ENCODE measurements at places on chromosomes 3 and 15. TPM values are rescaled to one million over a fixed set of nuclear protein-coding genes. Genes with fewer than 3 reads are reported as not detected.

Gene NIT2
- 13.6 TPM for total RNA-seq

Gene FOXB1
- total RNA-seq = not detected

Gene PLD1
- total RNA-seq = 27.5 TPM

Gene DUOXA1
- total RNA-seq = not detected

Gene SEMA6D
- total RNA-seq = 8.1 TPM

Gene AQP9
- not detected for total RNA-seq

Gene SCG5
- 11.1 TPM for total RNA-seq

Gene CTXND1
- not detected for total RNA-seq

Gene SMAD6
- 55.4 TPM for total RNA-seq

Gene PLCH1
- total RNA-seq = 0.06 TPM

Gene SPINK8
- not detected for total RNA-seq

Gene OSTN
- total RNA-seq = 0.87 TPM

Gene IFT57
- 91.3 TPM for total RNA-seq

Gene GPR149
- total RNA-seq = not detected

Gene ZNF80
- total RNA-seq = not detected

Gene PRRT3
- 2.5 TPM for total RNA-seq

Gene SPINT1
- 0.26 TPM for total RNA-seq

Gene CSPG4
- 58.4 TPM for total RNA-seq

Gene KCNMB3
- total RNA-seq = 1.8 TPM

Gene KPNA4
- total RNA-seq = 33.7 TPM

Gene PRICKLE2
- 20.2 TPM for total RNA-seq

Gene SST
- not detected for total RNA-seq

Gene ARL6IP5
- total RNA-seq = 163 TPM

Gene ITPR1
- total RNA-seq = 81.1 TPM

Gene DPPA2
- not detected for total RNA-seq

Gene C3orf22
- not detected for total RNA-seq

Gene PPP1R14D
- not detected for total RNA-seq

Gene MASP1
- 1.2 TPM for total RNA-seq

Gene SPATA12
- under 0.01 TPM for total RNA-seq

Gene FGF12
- 0.12 TPM for total RNA-seq

Gene RTP1
- total RNA-seq = not detected

Gene ASTE1
- 6.1 TPM for total RNA-seq

Gene SCAPER
- 5.4 TPM for total RNA-seq

Gene RTP3
- total RNA-seq = not detected

Gene TMEM45A
- total RNA-seq = 27.1 TPM

Gene TM4SF4
- total RNA-seq = not detected

Gene NME9
- not detected for total RNA-seq

Gene CFAP91
- total RNA-seq = 0.68 TPM

Gene DIPK2A
- total RNA-seq = 73.6 TPM

Gene CDCP1
- total RNA-seq = 7.7 TPM

Gene NR1I2
- under 0.01 TPM for total RNA-seq

Gene SV2B
- total RNA-seq = not detected

Gene TERC
- total RNA-seq = 36.7 TPM

Gene SNX4
- 49.7 TPM for total RNA-seq

Gene CHST2
- 7.2 TPM for total RNA-seq

Gene LTF
- not detected for total RNA-seq

Gene GUCA1C
- total RNA-seq = not detected

Gene AADACL2
- total RNA-seq = not detected

Gene FBN1
- total RNA-seq = 1,495 TPM

Gene ZXDC
- total RNA-seq = 16.4 TPM

Gene A4GNT
- total RNA-seq = not detected

Gene HEG1
- 81.5 TPM for total RNA-seq

Gene DCLK3
- not detected for total RNA-seq

Gene SLC27A2
- not detected for total RNA-seq

Gene TF
- 0.53 TPM for total RNA-seq

Data from aortic smooth muscle cell (primary cell).